PC-3 (cell line): ENCODE measurements at places on chromosomes 12 and 14.

GRCh38 chr12:92136026-92136730 is 9.5 kb downstream of the BTG1 start:
- no peak for DNase-seq

GRCh38 chr12:65740873-65741600 is 83.2 kb upstream of the HMGA2 start:
- DNase-seq = peak; percentile 42

- DNase-seq = no peak
Measured at GRCh38 chr12:46168426-46168825, 100.4 kb downstream of the SLC38A1 start.

- DNase-seq = peak; percentile 27
Measured at GRCh38 chr12:42679466-42679865, 89.9 kb upstream of the PRICKLE1 start.

- no peak for DNase-seq
Measured at GRCh38 chr12:40157336-40157735, 51.5 kb upstream of the SLC2A13 start.

DNA sequence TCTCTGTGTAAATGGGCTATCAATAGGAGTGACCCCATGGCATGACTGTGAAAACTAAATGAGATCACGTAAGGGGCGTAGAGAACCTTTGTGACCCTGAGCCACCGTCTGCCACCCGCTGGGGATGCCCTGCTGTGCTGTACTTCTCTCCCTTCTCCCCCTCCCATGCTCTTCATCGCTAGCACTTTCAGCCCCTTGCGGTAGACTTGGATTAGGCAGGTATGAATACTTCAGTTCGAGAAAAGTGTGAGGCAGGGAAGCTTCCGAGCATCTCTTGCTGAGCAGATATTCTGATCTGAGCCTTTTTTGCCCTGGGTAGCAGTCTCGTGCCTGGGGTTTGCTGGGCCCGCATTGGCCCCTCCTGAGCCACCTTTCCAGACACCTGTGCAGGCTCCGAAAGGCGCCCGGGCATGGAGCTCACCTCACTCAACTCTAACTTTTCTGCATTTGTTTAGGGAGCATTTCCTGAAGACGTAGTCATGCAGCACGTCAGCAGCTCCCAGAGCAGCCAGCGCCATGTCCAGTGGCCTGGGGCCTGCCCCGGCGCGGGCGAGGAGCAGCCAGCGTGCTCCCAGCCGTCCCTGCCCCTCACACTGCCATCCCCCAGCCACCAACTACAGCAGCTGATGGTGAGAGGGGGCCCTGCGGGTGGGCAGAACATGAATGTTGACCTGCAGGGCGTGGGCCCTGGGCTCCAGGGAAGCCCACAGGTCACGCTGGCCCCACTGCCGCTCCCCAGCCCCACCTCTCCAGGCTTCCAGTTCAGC is 40.4 kb downstream of the DDX51 start:
- DNase-seq = no peak

- peak; percentile 67 for DNase-seq
Measured at GRCh38 chr12:15522574-15523187, 200.4 kb downstream of the PTPRO start.

- peak; percentile 19 for DNase-seq
Measured at GRCh38 chr12:57741844-57742738, 2.7 kb upstream of the TSPAN31 start.

DNA sequence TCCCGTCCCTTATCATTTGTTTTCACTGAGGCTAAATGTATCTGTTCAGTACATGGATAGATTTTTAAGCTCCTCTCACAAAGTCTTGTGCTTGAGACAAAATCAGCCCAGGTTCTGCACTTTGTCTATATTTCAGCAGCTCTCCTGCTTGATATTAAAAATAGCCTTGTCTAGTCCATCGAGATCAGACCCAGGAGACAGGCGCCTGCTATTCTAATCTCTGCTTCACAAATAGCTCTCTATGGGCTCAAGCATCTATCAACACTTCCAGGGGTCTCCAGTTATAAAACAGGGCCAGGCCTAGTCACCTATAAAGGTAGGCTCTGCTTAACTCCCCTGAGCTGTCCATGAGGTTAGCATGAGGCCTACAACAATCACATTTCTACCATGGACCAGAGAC is 62.5 kb downstream of the ZFP36L1 start:
- DNase-seq = no peak

DNA sequence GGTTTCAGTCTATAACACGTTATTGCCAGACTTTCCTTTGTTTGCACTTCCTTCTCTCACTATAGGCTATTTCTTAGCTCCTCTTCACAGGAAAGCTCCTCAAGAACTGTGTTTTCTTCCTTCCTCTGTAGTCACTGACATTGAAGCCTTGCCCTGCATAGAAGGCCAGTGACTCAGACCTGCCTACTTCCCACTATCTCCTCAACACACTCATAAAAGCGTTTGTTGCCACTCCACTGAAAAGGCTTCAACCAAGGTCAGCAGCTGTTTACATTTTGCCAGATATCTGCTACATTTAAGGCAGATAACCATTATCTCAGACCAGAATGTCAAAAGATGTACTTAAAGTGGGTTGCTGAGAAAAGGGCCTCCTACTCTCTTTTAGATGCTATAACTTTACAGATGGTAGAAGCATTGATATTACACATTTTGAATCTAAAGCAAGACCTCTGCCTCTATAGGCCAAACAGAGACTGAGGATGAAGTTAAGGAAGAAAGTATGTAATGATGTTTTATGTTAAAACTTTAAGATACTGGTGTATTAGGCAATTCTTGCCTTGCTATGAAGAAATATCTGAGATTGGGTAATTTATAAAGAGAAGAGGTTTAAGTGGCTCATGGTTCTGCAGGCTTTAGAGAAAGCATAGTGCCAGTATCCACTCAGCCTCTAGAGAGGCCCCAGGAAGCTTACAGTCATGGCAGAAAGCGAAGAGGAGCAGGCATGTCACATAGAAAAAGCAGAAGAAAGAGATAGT is 233.3 kb upstream of the FLRT2 start:
- peak; percentile 35 for DNase-seq

DNA sequence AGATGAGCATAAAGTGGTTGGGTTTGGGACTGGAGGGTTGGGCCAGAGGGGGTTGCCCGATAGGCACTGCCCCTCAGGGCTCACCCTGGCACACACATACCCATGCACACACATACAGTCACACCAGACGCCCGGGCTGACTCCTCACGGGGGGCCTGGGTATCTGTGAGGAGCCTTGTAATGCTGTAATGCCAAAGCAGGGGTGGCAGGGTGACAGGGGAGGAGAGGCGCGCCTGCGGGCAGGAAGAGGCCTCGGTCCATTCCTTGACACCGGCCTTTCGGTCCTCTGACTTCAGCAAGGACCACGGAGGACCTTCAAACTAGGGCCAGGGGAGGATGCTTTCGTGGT is 375 bp downstream of the FAIM2 start:
- DNase-seq = no peak
